ENCODE measurements at places on chromosomes 4 and X.

DNA sequence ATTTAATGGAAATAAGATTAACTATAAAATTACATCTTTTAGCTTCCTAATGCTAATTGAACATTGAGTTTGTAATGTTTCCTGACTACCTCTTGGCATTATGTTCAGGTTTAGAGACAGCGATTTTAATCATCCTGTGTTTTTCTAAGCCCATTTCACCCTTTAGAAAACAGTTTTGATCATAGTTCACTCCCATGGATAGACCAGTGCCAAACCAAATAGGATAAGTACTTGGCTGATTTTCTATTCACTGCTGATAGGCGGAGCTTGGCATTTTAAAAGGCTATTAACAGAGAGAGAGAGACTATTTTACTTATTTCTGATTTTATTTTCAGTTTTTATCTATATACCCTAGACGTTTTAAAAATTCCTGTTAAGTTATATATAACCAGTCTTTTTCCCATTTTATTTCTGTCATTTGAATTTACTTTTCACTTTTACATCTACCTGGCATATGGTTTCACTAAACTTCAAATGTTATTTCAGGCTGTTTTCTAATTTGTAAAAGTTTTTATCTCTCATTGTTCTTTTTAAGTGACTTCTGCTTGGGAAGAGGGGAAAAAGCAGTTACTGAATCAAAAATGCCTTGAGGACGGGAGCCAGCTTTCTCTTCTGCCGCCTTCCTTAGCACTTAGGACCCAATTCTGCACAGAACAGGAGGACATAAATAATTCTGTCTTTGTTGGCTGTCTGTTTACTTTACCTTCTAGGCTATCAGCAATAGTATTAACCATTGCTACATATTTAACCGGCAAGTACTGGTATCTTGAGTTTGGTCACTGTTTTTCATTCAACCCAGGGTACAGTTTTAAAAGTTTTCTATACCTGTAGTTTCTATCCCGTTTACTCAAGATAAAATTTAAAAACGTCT lies 46.4 kb downstream of the SGMS2 start:
- DNase-seq = no peak

- DNase-seq = no peak
Measured at GRCh38 chrX:32280921-32281320, 930.4 kb downstream of the DMD start.

DNA sequence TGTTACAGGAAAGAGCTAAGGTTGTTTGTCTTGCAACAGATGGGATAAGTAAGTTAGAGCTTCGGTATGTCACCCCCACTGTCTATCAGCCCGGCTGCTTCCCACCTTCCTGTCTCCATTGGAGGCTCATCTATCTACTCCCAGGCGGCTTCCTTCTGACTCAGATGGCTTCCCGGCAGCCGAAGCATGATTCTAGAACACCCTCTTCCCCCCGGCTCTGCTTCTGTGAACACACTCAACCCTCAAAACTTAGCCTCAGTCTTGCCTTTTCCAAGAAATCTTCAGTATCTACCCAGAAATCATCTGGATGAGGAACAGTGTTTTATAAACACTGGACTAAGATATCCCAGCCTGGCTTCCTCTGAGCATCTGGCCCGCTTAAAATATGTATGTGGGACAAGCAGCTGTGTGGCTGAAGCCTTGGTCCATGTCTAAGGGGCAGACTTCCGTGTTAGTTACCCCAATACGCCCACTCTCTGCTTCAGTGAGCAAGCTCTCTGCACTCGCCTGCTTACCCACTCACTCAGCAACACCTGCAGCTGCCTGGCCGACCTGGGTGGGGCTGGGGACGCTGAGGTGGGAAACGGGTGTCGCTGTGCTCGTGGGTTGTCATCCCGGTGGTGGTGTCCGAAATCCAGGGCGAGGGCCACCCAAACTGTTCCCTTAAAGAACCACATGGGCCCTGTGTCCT lies 12.0 kb upstream of the SLC2A9 start:
- no peak for DNase-seq

- DNase-seq = no peak
Measured at GRCh38 chrX:3044671-3045070, 3.4 kb downstream of the ARSF start.

DNA sequence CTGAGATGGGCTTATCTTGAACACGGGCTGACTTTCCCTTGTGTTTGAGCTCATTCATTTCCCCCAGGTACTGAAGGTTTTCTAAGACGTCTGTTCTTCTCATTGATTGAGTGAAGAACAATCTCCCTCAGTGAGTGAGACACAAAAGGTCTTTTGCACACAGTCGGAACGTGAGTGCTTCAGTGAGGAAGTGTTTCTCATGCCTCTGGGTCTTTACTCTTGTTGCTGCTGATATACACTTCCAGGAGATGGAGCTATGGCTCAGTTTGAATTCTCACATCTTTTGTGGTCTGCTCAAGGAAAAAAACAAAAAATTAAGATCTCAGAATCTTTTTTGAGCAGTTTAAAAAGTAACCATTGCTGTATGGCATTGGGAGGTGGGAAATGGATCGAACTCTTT lies 981.9 kb upstream of the TENM3 start:
- peak; percentile 53 for DNase-seq

DNA sequence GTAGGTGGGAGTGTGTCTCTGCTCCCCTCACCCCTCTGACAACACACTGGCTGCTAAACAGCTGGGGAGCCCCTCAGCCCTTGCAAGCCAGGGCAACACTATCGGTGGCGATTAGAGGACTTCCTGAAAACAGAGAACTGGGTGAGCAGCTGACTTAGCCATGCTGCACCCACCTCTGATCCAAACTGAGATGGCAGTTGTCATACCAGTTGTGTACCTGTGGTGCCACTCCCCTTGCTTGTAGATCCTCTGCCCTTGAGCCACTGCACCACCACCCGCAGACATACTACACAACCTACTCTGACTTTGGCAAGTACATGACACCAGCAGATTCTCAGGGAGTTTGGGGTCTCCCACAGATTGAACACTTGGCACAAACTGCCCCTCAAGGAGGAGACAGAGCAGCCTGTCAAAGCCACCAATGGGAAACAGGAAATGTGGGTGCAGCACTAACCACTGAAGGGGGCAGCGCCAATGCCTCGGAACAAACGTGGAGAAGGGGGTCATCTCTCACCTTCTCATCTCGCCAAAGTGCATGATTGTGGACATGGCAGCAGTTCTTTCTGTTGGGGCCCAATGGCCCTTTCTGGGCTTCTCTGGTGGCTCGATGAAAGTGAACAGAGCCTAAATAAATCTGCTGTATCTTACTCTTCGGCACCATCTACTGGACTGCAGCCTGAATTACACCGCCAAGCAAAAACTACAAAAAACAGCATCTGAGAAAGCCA lies 119.8 kb downstream of the NEK1 start:
- peak; percentile 30 for DNase-seq

GRCh38 chrX:63746278-63746677 lies 38.7 kb downstream of the ARHGEF9 start:
- DNase-seq = no peak

- no peak for DNase-seq
Measured at GRCh38 chr4:23728971-23729370, 160.9 kb downstream of the PPARGC1A start.

DNA sequence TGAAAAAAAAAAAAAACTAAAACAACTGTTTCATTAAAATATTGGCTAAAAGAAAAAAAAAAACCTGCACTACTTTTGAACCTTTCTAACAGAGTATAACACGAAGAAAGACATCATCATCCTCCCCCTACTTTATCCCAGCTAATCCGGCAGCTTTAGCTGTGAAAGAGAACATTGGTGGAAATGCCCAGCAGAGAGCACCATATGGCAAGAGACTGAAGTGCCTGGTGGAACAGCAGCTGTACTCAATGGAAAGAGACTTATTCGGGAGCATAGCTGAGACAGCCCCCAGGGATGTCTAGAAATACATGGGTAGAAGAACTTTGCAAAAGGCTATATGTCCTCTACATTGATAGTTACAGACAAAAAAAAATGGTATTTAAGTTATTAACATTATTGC lies 30.3 kb downstream of the STPG2 start:
- DNase-seq = peak; percentile 9

GRCh38 chr4:1239141-1239949 lies 9.6 kb downstream of the CTBP1 start:
- DNase-seq = no peak

DNA sequence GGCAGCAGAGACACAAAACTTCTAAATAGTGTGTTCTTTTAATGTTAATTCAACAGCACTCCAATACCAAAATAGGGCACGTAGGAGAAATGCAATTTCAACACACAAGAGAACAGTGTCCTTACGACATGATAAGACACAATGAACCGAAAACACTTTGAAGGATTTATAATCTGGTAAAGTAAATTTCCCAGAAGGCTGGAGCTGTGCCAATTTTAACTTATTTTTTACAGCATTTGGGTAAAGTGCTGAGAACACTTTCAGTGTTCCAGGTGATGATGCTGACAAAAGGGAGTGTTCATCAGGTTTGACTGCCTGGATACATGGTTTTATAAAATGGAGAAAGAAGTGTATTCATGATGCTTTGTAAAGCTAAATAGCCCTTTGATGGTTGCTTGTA lies 76.5 kb downstream of the MAPK10 start:
- DNase-seq = no peak

- DNase-seq = no peak
Measured at GRCh38 chrX:121245763-121246162, 198.4 kb downstream of the GLUD2 start.

DNA sequence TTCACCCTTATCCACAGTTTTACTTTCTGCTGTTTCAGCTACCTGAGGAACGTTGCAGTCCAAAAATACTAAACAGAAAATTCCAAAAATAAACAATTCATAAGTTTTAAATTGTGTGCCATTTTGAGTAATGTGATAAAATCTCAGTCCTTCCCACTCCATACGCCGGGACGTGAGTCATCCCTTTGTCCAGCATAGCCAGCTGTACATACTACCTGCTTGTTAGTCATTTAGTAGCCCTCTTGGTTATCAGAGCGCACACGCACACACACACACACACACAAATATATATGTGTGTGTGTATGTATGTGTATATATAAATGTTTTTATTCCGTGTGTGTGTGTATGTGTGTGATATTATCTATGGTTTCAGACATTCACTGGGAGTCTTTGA lies 4.8 kb upstream of the CCSER1 start:
- DNase-seq = no peak

DNA sequence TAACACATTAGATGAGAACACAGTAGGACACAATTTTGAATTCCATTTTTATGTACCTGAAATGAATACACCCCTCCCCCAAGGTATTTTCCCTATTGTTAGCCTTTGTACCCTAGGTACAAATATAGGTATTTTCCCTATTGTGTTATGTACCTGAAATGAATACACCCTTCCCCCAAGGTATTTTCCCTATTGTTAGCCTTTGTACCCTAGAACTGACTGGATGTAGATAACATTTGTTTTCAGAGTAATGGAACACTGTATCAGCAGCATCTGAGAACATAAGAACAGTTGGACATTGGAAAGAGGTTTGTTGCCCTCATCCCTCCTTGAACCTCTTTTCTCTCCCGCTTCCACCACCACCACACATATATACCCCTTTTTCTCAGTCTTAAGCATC lies 37.6 kb downstream of the YIPF6 start:
- no peak for DNase-seq

- DNase-seq = no peak
Measured at GRCh38 chrX:63855896-63856295, 70.9 kb upstream of the ARHGEF9 start.

- no peak for DNase-seq
Measured at GRCh38 chrX:10404436-10404835, 215.9 kb downstream of the MID1 start.

- no peak for DNase-seq
Measured at GRCh38 chr4:67396008-67396407, 149.3 kb downstream of the CENPC start.

- no peak for DNase-seq
Measured at GRCh38 chr4:153618833-153619232, 65.2 kb upstream of the TLR2 start.

- no peak for DNase-seq
Measured at GRCh38 chr4:15385928-15386327, 41.9 kb upstream of the C1QTNF7 start.

GRCh38 chrX:74408304-74408703 lies 13.0 kb upstream of the SLC16A2 start:
- DNase-seq = no peak

GRCh38 chr4:181105487-181105886 lies 1137.7 kb upstream of the TENM3 start:
- no peak for DNase-seq

- peak; percentile 15 for DNase-seq
Measured at GRCh38 chrX:88244066-88244465, 503.0 kb upstream of the CPXCR1 start.

DNA sequence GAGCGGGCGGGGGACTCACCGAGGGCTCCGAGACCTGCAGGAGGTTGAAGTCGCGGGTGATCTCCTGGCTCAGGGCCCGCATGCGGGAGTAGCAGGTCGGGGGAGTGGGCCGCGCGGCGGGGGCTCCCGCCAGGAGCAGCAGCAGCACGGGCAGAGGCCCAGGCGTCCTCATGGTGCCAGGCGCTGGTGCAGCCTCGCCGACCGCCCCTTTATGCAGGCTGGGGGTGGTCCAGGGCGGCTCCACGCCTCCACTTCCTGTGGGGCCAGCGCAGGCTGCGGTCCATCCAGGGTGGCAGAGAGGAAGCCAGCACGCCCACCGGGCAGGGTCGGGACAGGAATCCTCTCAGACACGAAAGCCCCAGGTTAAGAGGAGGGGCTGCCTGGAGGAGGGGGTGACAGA lies at the start of gene CYTL1:
TSS of gene CYTL1 (minus strand) at position 185 of the 400 bp plus-strand sequence. CDS start at position 172, 13 bp downstream.
- DNase-seq = no peak

DNA sequence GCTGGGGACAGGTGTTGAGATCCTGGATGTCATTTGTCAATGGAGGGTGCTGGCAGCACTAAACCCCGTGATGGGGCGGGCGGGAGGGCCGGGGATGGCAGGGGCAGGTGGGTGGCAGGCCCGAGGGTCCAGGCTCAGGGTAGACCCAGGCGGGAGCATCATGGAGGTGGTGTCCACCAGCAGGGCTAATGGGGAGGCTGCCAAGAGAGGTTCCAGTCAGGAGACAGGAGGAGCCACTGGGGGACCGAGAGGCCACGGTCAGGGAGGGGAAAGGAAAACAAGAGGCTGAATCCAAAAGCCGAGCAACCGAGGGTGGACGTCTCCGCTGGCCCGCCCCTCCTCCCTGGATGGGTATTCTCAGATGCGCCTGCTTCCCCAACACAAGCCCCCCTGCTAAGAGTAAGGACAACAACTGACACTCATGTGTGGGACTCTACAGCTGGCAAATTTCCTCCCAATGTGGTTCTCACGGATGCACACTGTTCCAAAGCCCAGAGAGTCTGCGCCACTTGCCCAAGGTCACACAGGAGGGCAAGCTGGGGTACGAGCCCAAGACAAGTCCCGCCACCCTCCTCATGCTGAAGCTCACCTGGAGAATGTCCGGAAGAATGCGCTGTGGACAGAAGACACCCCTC lies 132.0 kb downstream of the CPZ start:
- DNase-seq = no peak

DNA sequence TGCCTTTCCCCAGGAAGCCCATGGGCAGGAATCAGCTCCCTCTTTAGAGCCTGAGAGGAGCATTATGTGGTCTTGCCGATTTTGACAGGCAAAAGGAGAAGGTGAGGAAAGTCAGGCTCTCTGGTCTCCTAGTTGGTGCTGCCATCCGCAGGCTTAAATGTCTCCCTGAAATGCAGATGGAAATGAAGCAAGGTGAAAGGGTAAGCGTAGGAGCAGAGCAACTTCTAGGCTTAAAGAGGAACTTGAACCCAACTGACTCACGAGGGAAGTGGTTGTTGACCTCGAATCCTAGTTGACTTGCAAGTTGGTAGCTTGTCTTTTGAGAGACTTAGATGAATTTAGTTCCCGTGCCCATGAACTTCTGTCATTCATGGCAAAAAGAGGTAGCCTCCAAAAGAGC lies 205.9 kb downstream of the PTTG2 start:
- no peak for DNase-seq

Measured in neuronal stem cell (in vitro differentiated cells).